ENCODE measurements at places on chromosomes 6 and 20.

GRCh38 chr6:71421611-71422010 lies 133.0 kb downstream of the OGFRL1 start:
- H3K4me1 ChIP-seq = peaks cover 3% of the 10 kb centered on the region
- H3K4me3 ChIP-seq = peak overlapping the region; percentile 58
- no peaks in the 10 kb centered on the region for H3K36me3 ChIP-seq
- H3K27me3 ChIP-seq = peaks cover 36% of the 10 kb centered on the region
- no peak overlapping the region for H3K27ac ChIP-seq
- no peak for DNase-seq

DNA sequence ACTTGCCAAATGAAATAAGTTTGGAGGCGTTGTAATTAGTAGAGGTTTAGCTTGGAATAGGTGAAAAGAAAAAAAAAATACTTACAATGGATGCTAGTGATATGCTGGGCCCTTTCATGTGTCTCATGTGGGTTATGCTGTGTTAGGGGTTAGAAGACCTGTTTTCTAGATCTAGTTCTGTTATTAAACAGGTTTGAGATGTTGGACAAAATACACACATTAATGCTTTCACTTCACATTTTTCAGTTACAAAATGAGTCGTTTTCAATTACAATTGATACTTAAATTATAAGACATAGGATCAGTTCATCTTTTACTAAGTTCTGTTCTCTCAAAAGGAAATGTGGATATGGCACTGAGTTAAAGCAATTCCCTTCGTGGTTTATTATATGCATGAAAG lies 509.8 kb downstream of the EPM2A start:
- H3K27ac ChIP-seq = no peak overlapping the region
- no peaks in the 10 kb centered on the region for H3K4me1 ChIP-seq
- H3K27me3 ChIP-seq = no peaks in the 10 kb centered on the region
- no peak overlapping the region for H3K4me3 ChIP-seq
- DNase-seq = no peak

DNA sequence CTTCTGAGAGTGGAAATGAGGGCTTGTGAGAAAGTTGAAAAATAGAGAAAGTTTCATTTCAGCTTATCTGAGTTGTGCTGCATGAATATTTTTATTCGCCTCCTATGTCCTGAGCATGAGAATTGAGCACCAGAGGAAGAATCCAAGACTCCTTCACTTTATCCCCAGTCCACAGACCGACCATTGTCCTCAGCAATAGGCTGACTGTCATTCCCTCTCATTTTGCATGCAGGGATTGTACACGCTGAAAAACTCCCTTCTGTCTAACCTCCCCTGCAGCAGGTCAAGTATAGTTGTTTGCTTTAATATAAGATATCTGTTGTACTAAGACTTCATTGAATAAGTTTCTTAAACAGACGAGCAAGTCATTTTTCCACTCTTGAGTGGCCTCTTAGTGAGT lies 437.6 kb downstream of the PRKN start:
- H3K36me3 ChIP-seq = no peaks in the 10 kb centered on the region
- no peaks in the 10 kb centered on the region for H3K27me3 ChIP-seq
- H3K4me3 ChIP-seq = no peak overlapping the region
- H3K27ac ChIP-seq = no peak overlapping the region
- H3K4me1 ChIP-seq = no peaks in the 10 kb centered on the region

GRCh38 chr6:122833021-122833491 lies 44.0 kb downstream of the SMPDL3A start:
- no peaks in the 10 kb centered on the region for H3K4me1 ChIP-seq
- no peak overlapping the region for H3K27ac ChIP-seq
- DNase-seq = no peak
- H3K27me3 ChIP-seq = no peaks in the 10 kb centered on the region
- H3K36me3 ChIP-seq = no peaks in the 10 kb centered on the region

- no peaks in the 10 kb centered on the region for H3K36me3 ChIP-seq
- no peak overlapping the region for H3K4me3 ChIP-seq
- no peaks in the 10 kb centered on the region for H3K27me3 ChIP-seq
- H3K4me1 ChIP-seq = no peaks in the 10 kb centered on the region
These were observed 71.8 kb downstream of the MTHFD1L start for GRCh38 chr6:150937132-150937906.

- H3K4me3 ChIP-seq = no peak overlapping the region
- H3K27me3 ChIP-seq = no peaks in the 10 kb centered on the region
These were observed 11.9 kb upstream of the C20orf144 start for GRCh38 chr20:33650111-33650752.

- no peaks in the 10 kb centered on the region for H3K36me3 ChIP-seq
- no peak overlapping the region for H3K27ac ChIP-seq
- H3K27me3 ChIP-seq = no peaks in the 10 kb centered on the region
- H3K4me3 ChIP-seq = no peak overlapping the region
- DNase-seq = no peak
These were observed 255.7 kb upstream of the THEMIS start for GRCh38 chr6:128156321-128157111.

DNA sequence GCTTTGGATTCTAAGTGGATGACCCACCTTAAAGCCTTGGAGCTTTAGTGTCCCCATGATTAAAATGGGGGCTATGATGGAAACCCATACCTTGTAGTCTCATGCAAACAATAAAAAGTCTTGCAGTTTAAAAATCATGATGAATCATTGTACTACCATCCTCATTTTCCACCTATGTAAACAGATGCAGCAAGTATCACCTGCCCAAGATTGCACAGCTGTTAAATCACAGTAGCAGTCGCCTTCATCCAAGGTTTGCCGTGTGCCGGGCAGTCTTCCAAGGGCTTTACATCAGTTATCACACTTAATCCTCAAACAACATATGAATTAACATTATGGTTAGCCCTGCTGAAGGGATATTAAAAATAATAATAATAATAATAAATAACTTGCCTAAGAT lies 210.3 kb downstream of the FOXA2 start:
- H3K4me3 ChIP-seq = no peak overlapping the region
- no peaks in the 10 kb centered on the region for H3K36me3 ChIP-seq
- H3K4me1 ChIP-seq = peaks cover 14% of the 10 kb centered on the region
- DNase-seq = no peak
- no peaks in the 10 kb centered on the region for H3K27me3 ChIP-seq

- no peak for DNase-seq
- no peaks in the 10 kb centered on the region for H3K27me3 ChIP-seq
- no peaks in the 10 kb centered on the region for H3K36me3 ChIP-seq
These were observed 50.0 kb downstream of the PHF20 start for GRCh38 chr20:35821807-35822242.

DNA sequence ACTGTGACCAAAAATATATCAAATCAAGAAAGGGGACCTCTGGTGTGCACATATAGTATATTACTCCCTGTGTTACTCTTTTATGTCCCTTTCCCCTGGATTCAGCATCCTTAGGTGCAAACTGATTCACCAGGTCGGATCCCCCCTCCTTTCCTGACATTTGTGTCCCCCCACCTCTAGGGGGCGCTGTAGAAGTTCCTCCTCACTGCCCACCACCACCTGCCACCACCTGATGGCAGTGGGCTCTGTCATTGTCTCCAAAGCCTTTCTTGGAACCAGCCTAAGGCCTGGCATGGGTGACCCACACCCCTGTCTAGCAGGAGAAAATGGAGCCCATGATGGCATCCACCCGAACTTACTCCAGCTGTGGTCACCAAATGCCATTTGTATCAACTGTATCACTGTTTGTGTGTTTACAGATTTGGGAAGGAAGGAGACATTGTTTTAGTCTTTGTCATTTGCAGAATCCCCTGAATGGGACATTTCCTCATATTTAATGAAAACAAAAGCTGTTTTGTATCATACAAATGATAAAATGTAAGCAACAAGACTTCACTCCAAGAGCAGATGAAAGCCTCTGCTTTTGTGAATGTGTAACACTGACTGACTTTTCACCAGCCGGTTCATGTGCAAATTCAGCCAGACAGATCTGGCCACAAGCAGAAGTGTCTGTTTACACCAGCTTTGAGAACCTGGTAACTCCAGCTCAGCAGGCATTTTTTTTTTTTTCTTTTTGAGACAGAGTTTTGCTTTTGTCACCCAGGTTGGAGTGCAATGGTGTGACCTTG lies 66.2 kb downstream of the ARMC2 start:
- H3K36me3 ChIP-seq = no peaks in the 10 kb centered on the region
- no peak for DNase-seq
- H3K27ac ChIP-seq = no peak overlapping the region
- H3K27me3 ChIP-seq = no peaks in the 10 kb centered on the region
- no peak overlapping the region for H3K4me3 ChIP-seq

DNA sequence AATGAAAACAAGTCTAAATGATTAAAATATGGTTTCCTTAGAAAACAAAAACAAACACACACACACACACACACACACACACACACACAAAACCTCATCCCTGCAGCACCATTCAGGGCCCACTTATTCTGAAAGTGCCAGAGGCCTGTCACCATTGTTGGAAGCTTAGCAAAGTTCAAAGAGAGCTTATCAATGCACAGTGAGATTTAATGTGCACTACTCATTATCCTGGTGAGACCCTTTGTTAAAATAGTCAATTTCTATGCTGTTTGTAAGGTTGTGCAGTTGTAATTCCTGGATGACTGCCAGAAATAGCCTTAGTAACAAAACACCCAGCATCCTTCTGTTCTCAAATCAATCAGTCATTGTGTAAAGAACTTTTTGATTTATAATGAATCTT lies 482.9 kb downstream of the GRIK2 start:
- H3K27ac ChIP-seq = no peak overlapping the region
- H3K4me1 ChIP-seq = no peaks in the 10 kb centered on the region
- no peaks in the 10 kb centered on the region for H3K27me3 ChIP-seq
- H3K36me3 ChIP-seq = no peaks in the 10 kb centered on the region

DNA sequence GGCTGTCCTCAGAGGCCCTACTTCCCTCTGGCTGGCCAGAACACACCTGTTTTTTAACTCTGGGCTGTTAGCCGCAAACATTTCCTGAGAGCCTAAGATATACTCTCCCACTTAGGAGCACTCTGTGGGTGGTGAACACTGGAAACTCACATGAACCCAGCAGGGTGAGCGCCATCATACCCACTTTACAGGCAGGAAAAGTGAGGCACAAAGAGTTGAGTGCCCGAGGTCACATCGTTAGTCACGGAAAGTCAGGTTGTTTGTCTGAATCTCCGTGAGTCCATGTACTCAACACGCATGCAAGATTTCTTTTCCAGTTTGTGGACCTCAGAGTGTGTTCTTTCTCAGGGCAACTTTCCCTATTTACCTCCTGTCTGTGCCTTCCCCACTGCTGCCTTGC lies 1.9 kb downstream of the BAK1 start:
- no peak for DNase-seq
- no peaks in the 10 kb centered on the region for H3K27me3 ChIP-seq
- H3K4me3 ChIP-seq = no peak overlapping the region
- H3K36me3 ChIP-seq = peaks cover 4% of the 10 kb centered on the region
- peaks cover 31% of the 10 kb centered on the region for H3K4me1 ChIP-seq
- peak overlapping the region; percentile 97 for H3K27ac ChIP-seq

GRCh38 chr6:156402227-156402626 lies 375.0 kb upstream of the ARID1B start:
- no peaks in the 10 kb centered on the region for H3K4me1 ChIP-seq
- H3K27me3 ChIP-seq = no peaks in the 10 kb centered on the region
- H3K27ac ChIP-seq = no peak overlapping the region
- no peak for DNase-seq

- H3K27me3 ChIP-seq = no peaks in the 10 kb centered on the region
- no peaks in the 10 kb centered on the region for H3K36me3 ChIP-seq
- H3K27ac ChIP-seq = no peak overlapping the region
These were observed 1293.1 kb upstream of the EYS start for GRCh38 chr6:67000121-67000520.

GRCh38 chr20:25283221-25283951 lies 35.5 kb downstream of the PYGB start:
- H3K4me3 ChIP-seq = no peak overlapping the region
- no peaks in the 10 kb centered on the region for H3K27me3 ChIP-seq
- no peak overlapping the region for H3K27ac ChIP-seq
- no peaks in the 10 kb centered on the region for H3K4me1 ChIP-seq
- peak; percentile 7 for DNase-seq
- no peaks in the 10 kb centered on the region for H3K36me3 ChIP-seq

DNA sequence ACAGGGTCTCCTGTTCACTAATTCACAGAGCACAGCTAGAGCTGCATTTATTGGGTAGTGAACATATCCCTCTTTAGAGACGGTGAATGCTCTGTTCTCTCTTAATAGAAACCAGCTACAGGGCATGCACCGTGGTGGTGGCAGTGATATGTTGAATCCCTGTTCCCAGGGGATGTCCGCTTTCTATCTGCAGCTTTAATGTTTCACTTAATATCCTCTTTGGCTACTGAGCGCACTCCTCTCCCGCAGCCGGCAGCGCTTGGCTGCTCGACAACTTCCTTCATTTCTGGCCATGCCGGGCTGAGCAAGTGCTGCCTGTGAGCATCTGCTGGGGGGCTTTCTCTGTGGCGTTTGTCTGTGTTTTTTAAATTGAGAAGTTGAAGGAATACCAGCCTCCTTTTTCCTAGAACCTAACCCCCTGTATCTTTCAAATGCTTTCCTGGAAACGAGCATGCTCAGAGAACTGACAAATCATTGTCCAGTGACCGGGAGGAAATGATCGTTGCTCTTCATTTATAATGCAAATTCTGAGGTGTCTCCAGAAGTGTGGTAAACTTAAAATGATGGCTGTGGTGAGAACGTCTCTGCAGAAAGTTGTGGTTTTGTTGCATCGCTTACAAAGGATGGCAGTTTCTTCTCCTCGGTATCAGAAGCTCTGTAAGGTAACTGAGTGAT lies 297.9 kb downstream of the UTRN start:
- no peaks in the 10 kb centered on the region for H3K27me3 ChIP-seq
- peaks cover 23% of the 10 kb centered on the region for H3K4me1 ChIP-seq
- DNase-seq = peak; percentile 26
- H3K27ac ChIP-seq = no peak overlapping the region

DNA sequence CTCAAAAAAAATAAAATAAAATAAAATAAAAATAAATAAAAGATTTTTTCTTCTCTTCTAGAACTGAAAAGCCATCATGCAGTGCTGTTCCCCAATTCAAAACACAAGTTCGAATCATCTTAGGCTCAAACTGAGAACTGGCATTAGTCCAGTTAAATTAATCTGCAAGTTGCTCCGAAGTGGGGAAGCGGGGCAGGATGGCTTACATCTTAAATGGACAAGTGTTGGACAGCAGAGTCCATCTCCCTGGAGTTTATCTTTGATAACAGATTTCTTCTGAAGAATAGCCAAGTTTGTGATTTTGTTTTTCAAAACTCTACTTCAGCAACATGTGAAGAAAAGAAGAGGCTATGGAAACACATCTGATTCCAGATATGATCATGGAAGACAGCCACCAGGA lies 111.3 kb upstream of the ASF1A start:
- H3K4me1 ChIP-seq = no peaks in the 10 kb centered on the region
- H3K36me3 ChIP-seq = no peaks in the 10 kb centered on the region
- H3K27me3 ChIP-seq = no peaks in the 10 kb centered on the region
- no peak overlapping the region for H3K27ac ChIP-seq
- no peak for DNase-seq
- no peak overlapping the region for H3K4me3 ChIP-seq

- no peak overlapping the region for H3K27ac ChIP-seq
- H3K4me1 ChIP-seq = peaks cover 3% of the 10 kb centered on the region
- H3K4me3 ChIP-seq = peak overlapping the region; percentile 70
- H3K27me3 ChIP-seq = peaks cover 66% of the 10 kb centered on the region
These were observed 60.6 kb downstream of the GPX5 start for GRCh38 chr6:28586324-28586723.
